ENCODE measurements at places on chromosomes 3 and 15.

DNA sequence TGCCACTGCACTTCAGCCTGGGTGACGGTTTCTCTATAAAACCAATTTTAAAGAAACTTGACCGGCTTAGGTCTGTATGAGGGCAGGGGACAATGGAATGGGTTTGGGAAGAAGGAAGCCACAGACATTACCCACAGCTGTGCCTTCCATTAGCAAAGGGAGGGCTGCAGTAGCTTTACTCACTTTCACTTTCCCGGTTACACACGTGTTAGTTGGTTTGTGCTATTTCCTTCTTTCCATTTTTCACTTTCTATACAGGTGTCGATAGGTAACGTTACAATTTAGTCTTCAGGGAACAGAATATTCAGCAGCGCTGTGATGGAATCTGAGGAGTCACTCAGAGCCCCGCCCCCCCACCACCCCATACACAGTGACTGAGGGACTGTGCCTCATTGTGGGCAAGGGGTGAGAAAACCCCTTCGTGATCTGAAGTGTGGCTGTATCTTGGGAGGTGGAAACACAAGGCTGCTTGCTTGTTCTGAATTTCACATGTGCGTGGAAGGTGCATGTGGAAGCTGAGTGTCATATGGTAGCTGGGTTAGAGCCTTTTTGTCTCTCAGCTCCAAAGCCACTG is 44.8 kb upstream of the RPL32 start:
- no peak for DNase-seq

DNA sequence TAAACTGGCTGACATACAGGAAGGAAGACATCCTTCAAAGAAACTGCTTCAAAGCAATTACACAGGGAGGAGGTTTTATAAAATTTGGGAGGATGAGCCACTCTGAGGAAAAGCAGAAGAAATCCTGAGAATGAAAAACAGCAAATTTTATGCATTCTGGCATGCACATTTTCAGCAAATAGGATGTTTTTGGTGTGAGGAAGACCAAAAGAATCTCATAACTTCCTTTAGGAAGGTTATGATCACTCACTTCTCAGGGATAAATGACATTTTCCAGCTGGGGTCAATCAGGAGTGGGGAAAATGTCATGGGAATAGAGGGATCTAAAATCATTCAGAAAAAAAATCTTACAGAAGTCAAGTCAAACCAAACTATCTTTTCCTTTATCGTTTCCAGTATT is 371.7 kb upstream of the CNTN6 start:
- no peak for DNase-seq

DNA sequence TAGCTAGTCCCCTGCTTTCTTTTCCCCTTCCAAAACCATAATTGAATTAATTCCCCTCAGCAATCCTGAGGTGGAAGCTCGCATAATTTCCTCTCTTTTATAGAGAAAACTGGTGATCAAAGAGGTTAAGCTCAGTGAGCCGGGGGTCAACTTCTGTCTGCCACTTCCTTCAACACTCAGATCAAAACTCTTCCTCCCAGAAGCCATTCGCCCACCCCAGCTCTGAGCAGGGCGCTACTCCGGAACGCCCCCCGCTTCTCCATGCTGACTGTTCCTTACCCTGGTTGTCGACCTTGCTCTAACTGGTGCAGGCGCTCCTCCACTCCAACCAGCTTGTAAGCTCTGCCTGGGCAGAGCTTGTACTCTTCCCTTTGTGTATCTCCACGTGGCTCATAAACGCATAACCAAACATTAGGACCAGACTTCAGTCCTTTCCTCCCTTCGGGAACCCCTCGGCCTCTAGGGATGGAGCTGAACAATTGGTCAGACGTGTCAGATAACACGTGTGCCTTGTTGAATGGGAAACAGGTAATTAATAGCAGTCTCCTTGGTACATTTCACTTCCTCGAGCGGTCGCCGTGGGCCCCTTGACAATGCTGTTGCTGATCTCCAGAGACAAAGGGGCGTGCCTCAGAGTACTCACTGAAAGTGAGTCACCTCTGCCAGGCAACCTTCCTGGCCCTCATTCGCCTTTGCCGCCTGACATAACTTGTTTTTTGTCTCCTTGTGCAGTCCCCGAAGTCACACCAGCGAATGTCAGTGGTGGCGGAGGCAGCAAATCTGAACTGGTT is 71.8 kb downstream of the IL5RA start:
- no peak for DNase-seq

DNA sequence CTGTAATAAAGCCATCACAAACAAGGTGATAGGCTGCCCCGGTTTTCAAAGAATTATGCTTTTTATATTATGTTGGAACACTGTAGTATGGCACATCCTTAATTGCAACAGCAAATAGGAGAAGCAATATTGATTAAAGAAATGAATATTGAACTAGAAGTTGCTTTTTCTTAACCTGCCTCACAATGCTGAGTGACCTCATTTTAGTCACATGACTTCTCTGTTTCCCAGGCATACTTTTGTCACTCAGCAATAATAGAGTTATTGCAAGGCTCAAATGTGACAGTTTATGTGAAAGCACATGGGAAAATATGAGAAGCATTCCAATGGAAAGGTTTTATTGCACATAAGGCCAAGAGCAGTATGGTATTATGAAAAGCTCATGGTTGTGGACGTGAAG is 400.7 kb downstream of the FGF12 start:
- DNase-seq = no peak

- no peak for DNase-seq
Measured at GRCh38 chr15:77616072-77616471, 16.6 kb downstream of the LINGO1 start.

DNA sequence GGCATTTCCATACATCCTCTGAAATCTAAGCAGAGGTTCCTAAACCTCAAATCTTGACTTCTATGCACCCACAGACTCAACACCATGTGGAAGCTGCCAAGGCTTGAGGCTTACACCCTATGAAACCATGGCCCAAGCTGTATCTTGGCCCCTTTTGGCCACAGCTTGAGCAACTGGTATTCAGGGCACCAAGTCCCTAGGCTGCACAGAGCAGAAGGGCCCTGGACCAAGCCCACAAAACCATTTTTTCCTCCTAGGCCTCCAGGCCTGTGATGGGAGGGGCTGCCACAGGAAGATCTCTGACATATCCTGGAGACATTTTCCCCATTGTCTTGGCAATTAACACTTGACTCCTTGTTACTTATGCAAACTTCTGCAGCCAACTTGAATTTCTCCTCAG is 54.4 kb upstream of the IL12A start:
- no peak for DNase-seq

GRCh38 chr15:96268442-96269204 is 61.9 kb upstream of the NR2F2 start:
- no peak for DNase-seq

- no peak for DNase-seq
Measured at GRCh38 chr3:124876401-124876878, 10.7 kb downstream of the ITGB5 start.

GRCh38 chr3:12946649-12947316 is 105.4 kb upstream of the RPL32 start:
- no peak for DNase-seq

DNA sequence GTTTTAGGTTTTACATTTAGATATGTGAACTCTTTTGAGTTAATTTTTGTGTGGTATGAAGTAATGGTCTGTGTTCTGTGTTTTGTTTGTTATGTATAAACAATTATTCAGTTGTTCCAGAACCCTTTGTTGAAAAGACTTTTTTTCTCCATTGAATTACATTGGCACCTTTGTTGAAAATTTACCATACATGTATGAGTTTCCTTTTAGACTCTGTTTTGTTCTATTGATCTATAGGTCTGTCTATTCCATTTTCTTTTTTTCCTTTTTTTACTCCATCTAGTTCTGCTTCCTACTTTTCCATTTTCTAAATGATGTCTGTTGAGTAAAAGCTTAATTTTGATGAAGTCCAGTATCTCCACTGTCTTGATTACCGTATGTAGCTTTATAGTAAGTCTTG is 31.4 kb downstream of the ARIH2 start:
- DNase-seq = no peak

DNA sequence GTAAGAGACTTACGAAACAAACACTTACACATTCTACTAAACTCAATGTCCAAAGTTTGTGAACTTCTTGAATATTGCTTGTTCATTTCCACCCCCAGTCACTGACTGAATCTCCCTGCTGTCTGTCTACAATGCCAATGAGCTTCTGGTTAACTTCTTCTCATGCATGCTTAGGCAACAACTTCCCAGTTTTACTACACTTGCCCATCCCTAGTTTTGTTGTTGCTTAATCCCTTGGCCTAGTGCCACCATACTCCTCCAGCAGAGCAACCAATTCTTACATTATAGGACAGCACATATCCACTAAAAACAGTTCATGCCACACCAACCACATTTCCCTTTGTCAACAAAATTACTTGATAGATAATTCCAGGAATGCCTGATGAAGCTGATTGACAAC is 40.9 kb upstream of the CCR2 start:
- DNase-seq = no peak

GRCh38 chr3:194185221-194185620 is 49.3 kb downstream of the HES1 start:
- no peak for DNase-seq

- DNase-seq = no peak
Measured at GRCh38 chr3:162643245-162643644, 1146.6 kb downstream of the OTOL1 start.

Measured in hypothalamus (tissue), 51 donors.